ENCODE measurements at places on chromosomes 6 and 20.

DNA sequence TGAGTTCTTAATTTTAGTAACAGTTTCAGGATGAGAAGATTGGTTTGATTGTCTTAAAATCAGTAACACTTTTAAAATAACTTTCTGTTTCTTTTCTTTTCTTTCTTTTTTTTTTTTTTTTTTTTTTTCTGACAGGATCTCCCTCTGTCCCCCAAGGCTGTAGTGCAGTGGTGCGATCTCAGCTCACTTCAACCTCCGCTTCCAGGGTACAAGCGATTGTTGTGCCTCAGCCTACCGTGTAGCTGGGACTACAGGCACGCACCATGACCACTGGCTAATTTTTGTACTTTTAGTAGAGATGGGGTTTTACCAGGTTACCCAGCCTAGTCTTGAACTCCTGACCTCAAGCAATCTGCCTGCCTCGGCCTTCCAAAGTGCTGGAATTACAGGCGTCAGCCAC lies 33.7 kb upstream of the KCNQ5 start:
- no peak for DNase-seq

GRCh38 chr20:64239449-64240242 lies 15.9 kb upstream of the PCMTD2 start:
- DNase-seq: no peak

GRCh38 chr6:151805286-151805840 lies 2.1 kb upstream of the ESR1 start:
- DNase-seq: no peak

DNA sequence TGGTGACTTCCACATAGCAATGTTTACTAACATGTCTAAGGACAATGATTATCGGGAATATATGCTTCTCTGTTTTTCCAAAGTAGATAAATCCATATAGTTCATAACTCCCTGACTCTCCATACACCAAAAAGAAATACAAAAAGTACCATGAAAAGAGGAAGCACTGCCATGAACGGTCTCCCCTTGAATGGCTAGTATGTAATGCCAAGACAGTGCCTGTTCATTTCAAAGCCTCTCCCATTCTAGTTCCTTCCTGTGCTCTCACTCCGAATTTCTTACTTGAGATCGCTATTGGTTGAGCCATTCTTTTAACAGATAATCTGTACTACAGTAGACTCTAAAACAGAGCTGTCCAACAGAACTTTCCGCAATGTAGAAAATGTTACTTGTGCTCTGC lies 54.8 kb upstream of the EDN1 start:
- DNase-seq: no peak

DNA sequence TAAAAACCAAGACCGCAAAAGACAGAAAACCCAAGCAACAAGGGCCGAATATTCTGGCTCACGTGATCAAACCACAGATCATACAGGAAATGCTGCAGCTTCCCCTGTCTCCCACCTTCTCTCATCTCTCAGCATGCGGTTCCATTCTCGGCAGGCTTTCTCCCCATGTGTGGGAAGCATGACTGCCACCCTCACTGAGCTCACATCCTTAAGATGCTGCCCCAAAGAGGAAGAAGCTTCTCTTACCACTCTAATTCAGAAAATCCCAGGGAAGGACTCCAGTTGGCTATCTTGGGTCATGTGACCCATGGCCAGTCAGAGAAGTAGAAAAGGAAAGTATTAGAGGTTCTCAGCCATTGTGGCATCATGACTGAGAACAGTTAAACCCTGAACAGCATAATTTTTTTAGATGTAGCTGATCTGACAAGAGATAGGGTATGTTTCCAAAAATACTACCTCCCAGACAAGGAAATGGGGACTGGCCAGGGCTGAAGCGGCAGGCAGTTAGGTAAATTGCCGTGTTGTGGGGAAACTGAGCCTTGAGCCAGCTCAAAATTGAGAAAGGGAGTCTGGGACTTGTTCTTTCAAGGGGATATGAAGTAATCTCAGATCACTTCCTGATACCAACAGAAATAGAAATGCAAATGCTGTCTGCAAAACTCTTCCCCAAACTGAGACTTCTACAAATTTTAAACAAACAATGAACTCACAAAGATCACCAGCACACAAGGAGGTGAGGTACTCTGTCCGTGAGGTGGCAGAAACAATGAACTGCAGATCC lies 37.1 kb upstream of the GRM4 start:
- DNase-seq: peak; percentile 69

GRCh38 chr6:169086020-169086419 lies 167.6 kb downstream of the THBS2 start:
- no peak for DNase-seq

DNA sequence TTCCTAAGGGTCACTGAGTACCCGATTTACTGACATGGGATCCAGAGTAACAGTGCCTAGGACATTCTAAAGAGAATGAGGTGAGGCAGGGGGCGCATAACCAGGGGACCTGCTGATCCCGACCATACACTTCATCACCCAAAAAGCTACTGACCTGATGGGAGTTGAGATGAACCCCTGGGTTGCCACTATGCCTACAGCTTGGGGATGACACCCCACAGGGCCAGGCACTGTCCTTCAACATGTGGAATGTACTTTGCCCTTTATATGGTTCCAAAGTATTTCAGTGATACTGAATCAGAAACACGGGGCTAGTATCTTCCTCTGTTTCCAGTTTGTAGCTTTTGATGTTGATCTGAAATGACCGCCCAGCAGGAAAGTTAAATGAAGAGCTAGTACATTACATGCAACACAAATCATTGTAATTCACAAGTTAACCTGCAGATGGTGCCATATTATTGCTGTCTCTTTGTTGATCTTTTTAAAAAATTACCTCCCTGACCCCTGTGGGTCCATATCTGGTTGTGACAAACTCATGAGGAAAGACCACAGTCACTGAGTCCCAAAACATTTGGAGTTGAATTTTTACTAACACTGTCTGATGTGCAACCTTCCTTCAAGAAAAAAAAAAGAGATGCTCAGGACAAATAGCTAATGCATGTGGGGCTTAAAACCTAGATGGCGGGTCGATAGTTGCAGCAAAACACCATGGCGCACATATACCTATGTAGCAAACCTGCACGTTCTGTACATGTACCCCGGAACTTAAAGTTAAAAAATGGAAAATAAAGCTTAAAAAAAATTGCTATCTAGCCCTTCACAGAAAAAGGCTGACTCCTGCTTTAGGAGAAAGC lies 42.7 kb upstream of the GCNT2 start:
- DNase-seq: no peak

GRCh38 chr6:20211941-20212391 lies 303 bp downstream of the MBOAT1 start:
- DNase-seq: no peak

GRCh38 chr20:44113618-44114376 lies 73.2 kb downstream of the JPH2 start:
- DNase-seq: no peak

GRCh38 chr20:62064770-62065673 lies 659 bp downstream of the TAF4 start:
- DNase-seq: no peak

GRCh38 chr6:111743862-111744692 lies 129.2 kb downstream of the FYN start:
- DNase-seq: no peak

GRCh38 chr20:22408521-22409402 lies 175.6 kb downstream of the FOXA2 start:
- DNase-seq: no peak
